ENCODE measurements at places on chromosomes 3 and 15. TPM values are rescaled to one million over a fixed set of nuclear protein-coding genes. Genes with fewer than 3 reads are reported as not detected.

DNA sequence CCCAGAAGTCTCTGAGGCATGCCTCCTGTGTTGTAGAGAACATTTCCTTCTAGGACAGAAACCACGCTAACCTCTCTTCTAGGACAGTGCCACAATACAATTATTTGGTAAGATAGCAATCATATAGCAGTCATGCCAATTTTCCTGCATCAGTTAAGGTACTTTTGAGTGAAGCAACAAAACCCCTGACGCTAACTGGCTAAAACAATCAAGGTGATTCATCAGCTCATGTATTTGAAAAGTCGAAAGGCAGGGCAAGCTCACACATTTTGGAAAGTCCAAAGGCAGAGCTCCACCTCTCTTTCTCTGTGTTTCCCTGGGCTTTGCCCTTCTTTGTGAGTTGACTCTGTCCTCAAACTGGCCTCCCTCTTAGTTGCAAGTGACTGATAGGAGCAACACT, 10.1 kb downstream of the TERC start:
- DNase-seq, result no peak

DNA sequence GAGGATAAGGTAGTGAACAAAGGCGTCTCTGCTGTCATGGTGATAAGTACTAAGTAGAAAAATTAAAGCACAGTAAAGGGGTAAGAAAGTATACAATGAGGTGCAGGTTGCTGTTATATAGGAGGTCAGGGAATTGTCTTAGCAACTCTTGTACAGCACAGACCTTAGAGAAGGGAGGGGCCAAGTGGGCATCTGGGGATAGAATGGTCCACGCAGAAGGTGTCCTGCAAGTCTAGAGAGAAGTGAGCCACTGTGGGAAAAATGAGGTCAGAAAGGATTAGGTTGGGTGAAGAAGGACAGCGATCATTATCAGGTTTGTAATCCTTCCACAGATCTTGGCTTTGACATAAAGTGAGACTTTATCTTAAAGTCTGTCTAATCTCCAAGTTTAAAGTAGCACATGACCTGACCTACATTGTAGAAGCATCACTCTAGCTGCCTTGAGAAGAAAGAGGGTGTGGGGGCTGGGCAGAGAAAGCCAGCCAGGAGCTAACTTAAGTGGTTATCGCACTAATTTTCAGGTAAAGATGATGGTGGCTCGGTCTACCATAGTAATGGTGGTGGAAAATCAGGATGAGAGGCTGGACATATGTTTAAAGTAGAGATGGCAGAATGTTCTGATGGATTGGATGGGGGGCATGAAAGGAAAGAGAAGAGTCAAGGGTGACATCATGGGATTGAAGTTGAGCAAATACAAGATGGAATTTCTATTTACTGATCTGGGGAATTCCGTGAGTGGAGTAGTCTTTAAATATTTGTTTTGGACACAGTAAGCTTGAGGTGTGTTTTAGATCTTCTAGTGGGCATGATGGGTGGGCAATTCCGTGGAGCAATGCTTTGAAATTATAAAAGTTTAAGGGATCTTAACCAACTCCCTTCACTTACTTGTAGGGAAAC, 919.2 kb downstream of the ROBO1 start:
- no peak for DNase-seq

- DNase-seq, result no peak
Observed at GRCh38 chr15:26382444-26383072, 390.3 kb downstream of the GABRB3 start.

DNA sequence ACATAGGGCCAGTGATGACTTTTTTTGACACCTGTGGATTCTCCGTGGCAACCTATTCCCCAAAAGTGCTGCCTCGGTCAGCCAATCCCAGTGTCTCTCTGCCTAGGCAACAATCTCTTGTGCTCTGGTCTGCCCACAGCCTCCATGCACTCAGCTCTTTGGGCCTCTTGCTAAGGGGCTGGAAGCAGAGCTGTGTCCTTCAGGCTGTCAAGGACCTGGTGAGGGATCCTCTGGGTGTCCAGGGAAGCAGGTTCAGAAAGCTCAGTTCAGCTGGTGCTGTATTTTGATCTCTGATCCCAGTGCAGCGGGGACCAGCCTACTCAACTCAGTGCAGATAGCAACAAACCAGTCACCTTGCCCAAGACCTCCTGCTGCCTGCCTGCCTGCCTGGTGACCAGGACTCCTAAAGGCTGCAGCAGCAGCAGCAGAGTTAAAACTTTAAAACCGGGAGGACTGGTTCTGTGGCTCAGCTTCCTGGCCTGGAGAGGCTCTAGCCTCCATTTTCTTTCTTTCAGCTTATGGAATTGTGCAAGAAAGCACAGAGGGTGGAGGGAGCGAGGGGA, 6.2 kb downstream of the PAK6 start:
- DNase-seq, result peak; percentile 40

- no peak for DNase-seq
Observed at GRCh38 chr3:168495270-168495669, 399.5 kb upstream of the GOLIM4 start.

DNA sequence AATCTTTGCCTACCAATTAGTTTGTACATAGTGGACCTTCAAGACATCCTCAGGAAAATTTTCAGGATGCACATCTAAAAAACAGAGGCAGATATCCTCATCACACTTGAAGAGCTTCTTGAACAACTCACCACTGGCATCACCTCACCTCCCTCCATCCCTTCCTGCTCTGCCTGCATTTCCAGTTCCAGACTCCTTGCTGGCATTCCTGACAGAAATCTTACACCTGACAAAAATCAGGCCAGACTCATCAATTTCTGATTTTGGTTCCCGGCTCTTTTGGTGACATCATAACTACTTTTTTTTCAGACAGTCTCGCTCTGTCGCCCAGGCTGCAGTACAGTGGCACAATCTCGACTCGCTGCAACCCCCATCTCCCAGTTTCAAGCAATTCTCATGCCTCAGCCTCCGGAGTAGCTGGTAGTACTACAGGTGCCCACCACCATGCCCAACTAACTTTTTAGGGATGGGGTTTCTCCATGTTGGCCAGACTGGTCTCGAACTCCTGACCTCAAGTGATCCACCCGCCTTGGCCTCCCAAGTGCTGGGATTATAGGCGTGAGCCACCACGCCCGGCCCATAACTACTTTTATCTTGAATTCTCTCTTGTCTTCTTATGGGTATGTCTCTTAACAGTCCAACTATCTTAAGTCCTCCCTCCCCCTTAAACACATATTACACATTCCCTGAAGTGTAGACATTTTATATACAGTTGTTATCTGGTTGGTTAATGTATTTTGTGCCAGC, 216.6 kb upstream of the IL12A start:
- no peak for DNase-seq

DNA sequence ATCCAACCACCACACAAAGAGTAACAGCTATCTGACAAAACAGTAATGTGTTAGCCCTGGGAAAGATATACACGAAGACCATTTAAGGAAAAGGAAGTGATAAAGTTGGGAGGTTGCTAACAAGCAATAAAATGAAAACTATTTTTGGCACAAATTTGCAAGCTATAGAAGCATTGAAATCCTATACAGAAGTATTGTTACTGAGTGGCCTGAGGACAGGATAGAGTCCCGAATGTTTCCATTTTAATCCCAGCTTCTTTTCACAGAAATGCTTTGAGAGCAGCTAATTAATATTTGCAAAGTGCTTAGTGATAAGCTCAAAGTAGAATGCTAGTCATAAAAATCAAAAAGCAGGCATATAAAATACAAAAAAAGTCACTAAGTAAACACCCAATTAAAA, 51.5 kb downstream of the RAD18 start:
- DNase-seq, result no peak

DNA sequence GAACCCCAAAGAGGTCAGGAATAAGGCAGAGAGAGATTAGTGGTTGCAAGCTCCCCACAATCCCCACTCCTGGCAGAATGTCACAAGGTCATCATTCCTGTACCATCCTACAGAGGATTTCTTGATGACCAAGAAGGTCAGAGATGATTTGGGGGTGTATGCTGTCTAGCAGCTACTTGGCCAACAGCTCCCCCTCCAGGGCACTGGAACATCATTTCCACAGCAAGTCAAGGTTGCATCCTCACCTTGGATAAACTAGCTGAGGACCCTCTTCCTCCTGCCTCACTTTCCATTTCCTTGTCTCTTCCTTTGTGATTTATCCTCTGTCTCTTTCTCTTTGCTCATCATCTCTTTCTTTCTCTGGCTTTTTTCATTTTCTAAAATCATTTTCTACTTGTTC, 106.3 kb downstream of the PROS1 start:
- DNase-seq, result no peak

DNA sequence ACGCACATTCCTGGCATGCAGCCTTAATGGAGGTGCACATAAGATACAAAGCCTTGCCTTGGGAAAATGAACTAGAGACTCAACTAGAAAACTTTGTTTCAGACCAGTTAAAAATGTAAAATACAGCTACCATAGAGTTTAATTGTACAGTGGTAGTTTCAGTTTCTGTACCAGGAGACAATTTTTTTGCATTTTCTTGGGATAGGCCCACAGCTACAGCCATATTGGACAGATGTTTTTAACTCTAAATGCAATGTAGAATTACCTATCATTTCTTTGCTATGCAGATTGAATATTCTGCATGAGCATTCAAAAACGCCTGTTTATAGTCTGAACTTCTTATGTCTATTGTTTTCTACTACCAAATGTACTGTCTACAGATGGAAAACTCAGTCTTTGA, 20.3 kb downstream of the DAZL start:
- DNase-seq, result no peak

- DNase-seq, result no peak
Observed at GRCh38 chr3:114108137-114108536, 51.6 kb downstream of the QTRT2 start.

Gene KY
- 3.2 TPM for total RNA-seq

Gene KBTBD12
- 3.0 TPM for total RNA-seq

Gene IVD
- total RNA-seq, result 59.9 TPM
